ENCODE measurements at places on chromosomes 7 and 10. TPM values are rescaled to one million over a fixed set of nuclear protein-coding genes. Genes with fewer than 3 reads are reported as not detected.

- DNase-seq, result no peak
These were observed 99.6 kb upstream of the GLCCI1 start for GRCh38 chr7:7869036-7869435.

DNA sequence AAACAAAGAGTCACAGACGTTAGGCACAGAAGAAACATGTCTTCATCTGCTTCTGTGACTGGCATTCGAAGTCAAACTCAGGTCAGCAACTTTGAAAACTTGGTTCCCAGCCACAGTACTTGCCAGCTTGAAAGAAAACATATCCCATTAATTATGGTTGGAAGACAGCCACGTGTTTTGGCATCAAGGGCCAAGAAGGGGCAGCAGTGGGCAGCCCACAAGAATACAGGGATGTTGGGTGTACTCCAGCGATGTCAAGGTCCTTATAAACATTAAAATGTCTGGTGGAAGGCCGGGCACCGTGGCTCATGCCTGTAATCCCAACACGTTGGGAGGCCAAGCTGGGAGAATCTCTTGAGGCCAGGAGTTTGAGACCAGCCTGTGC, 29.5 kb downstream of the JCAD start:
- no peak for DNase-seq

DNA sequence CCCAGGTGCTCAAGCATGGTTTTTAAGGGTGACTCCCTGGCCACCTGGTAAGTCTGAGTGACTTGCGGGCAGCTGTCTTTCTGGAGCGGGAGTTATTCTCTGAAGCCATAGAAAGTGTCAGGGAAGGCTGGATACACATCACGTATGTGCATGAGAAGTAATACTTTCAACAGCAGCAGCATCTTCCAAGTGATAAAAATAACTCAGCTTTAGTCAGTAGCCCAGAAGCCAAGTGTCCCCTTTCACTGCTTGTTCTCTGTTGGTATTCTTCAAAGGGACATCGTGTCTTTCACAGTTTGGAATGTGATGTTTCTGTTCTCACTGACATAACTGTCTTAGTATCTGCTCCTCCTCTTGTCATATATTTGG, 97.6 kb downstream of the KIAA1217 start:
- peak; percentile 44 for DNase-seq

FAM237B gene
- polyA plus RNA-seq, result not detected

CHCHD1 gene
- polyA plus RNA-seq, result 34.0 TPM

MPP7 gene
- polyA plus RNA-seq, result 3.8 TPM

CACNA2D1 gene
- polyA plus RNA-seq, result 100 TPM

- DNase-seq, result no peak
These were observed 7.9 kb downstream of the PAXIP1 start for GRCh38 chr7:154994996-154995395.

VSTM2A gene
- polyA plus RNA-seq, result not detected

- DNase-seq, result no peak
These were observed 9.3 kb upstream of the OR6V1 start for GRCh38 chr7:143042790-143043271.

IL2RA gene
- 0.55 TPM for polyA plus RNA-seq

GRCh38 chr10:117555017-117555416, 12.5 kb downstream of the EMX2 start:
- DNase-seq, result no peak

GRCh38 chr7:97671571-97671970, 60.3 kb upstream of the TAC1 start:
- DNase-seq, result no peak

- DNase-seq, result peak; percentile 68
These were observed 46.9 kb upstream of the SEPTIN7 start for GRCh38 chr7:35753761-35754603.

- DNase-seq, result no peak
These were observed 1.1 kb upstream of the STEAP4 start for GRCh38 chr7:88307823-88308222.

DNA sequence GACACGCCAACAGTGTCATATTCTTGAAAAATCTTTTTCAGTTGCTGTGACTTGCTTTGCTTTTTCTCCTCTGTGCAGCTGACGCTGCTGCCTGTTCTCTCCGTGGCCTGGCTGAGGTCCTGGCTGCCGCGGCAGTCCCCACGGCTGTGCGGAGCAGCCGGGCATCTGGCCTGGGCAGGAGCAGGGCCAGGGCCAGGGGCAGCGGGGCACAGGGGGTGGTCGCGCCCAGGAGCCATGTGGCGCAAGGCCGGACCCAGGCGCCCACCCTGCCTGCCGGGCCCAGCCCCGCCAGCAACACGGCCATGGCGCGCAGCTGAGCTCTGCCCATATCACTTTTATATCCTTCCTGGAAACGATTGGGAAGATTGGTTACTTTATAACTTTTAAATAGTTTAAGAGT, 109.4 kb upstream of the ACBD5 start:
- no peak for DNase-seq

SFTPA2 gene
- 0.50 TPM for polyA plus RNA-seq

- no peak for DNase-seq
These were observed 83.0 kb downstream of the TAF3 start for GRCh38 chr10:7901256-7901655.

TAF3 gene
- 5.9 TPM for polyA plus RNA-seq

GRCh38 chr10:132355754-132356153, 23.8 kb downstream of the LRRC27 start:
- no peak for DNase-seq

DNA sequence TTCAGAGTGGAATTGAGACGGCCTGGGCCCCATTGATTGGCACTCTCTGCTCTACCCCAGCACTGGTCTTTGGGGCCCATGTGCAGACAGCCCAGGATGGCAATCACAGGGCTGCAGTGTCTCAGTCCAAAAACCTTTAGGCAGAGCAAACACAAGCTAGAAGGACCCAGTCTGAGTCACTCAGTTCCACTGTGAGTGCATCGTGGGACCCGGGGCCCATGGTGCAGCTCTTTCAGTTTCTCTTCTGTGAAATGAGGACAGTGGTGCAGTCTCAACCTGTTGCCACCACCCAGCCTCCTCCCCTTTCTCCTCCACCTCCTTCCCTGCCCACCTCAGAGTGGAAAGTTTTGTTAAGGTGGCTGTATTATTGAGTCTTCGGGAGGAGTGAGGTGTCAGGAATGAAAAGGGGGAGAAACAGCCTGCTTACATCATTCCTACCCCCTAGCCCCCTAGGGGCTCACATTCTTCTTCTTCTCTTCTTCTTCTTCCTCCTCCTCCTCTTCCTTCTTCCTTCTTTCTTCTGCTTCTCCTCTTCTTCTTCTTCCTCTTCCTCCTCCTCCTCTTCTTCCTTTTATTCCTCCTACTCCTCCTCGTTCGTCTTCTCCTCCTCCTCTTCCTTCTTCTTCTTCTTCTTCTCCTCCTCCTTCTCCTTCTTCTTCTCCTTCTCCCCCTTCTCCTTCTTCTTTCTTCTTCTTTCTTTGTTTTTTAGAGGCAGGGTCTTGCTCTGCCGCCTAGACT, 19.5 kb upstream of the CARD11 start:
- DNase-seq, result no peak

- DNase-seq, result no peak
These were observed 49.9 kb upstream of the CD36 start for GRCh38 chr7:80588591-80588990.

GRCh38 chr10:111706331-111706730, 477.2 kb downstream of the GPAM start:
- peak; percentile 7 for DNase-seq

GRCh38 chr10:75803816-75804552, 372.6 kb downstream of the LRMDA start:
- no peak for DNase-seq

CALY gene
- polyA plus RNA-seq, result 0.30 TPM

AZGP1 gene
- 1.3 TPM for polyA plus RNA-seq

DNA sequence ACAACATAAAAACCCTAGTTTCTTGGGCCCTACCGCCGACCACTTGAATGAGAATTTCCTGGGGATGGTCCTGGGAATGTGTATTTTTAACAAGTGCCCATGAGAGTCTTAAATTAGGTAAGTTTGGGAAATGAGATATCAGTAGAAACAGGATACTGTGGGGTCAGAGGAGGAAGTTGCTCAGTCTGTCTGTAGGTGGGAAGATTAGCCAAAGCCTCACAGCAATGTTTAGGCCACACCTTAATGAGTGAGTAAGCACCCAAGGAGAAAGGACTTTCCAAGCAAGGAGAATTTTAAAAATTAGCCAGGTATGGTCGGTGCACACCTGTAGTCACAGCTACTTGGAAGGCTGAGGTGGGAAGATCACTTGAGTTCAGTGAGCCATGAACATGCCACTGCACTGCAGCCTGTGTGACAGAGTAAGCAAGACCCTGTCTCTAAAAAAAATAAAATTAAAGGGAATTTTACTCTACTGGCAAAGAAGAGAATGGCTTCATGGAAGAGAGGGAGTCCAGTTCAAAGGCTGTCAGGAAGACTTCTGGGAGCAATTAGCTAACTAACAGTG, 31.9 kb downstream of the PAPSS2 start:
- DNase-seq, result no peak

CDK6 gene
- 62.1 TPM for polyA plus RNA-seq

DNA sequence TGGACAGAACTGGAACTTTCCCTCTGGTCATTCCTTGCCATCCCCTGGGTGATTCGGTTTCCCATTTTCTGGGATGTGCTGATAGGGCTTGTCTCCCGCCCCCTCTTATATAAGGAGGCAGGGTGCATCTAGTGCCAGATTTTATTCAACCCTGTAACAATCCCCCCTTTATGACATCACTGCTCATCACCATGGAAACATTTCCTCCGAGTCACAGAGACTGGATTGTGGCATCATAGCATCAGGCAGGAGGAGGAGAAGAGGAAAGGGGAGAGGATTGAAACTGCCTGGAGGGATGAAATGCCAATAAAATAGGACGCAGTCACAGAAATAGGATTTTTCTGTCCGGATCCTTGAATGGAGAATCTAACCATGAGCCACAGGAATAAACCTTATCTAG, 25.0 kb downstream of the SORCS3 start:
- no peak for DNase-seq

DNA sequence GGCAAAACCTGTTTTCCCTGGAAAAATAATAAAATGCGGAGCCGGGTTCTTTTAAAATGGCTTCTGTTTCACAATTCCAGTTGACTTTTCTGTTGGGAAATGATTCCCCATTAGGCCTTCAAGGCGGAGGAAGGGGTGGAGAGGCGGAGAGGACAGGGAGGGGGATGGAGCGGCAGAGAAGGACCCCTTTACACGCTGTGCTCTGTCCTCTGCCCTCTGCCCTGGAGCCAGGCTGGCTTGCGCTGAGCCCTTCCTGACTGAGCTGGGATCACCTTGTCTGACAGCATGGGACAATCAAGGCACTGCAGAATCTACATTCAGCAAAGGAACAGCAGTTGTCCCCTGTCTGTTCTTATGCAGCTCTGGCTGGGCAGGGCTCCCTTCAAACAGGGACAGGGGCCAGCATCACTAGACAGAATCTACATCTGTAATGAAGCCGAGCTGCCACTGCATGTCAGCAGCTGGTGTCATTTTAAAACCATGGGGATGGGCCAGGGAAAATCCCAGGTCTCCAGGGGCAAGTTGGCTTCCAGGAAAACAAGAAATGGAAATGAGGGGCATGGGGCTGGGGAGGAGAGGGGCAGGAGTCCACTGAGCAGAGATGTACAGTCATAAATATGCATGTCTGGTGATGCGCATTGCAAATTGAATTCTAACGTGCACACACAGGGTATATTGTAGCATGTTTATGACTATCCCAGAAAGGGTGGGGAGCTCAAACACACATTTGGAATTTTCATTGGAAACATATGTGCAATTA, 120.0 kb downstream of the MKX start:
- DNase-seq, result no peak

PRR15 gene
- 0.07 TPM for polyA plus RNA-seq

DNA sequence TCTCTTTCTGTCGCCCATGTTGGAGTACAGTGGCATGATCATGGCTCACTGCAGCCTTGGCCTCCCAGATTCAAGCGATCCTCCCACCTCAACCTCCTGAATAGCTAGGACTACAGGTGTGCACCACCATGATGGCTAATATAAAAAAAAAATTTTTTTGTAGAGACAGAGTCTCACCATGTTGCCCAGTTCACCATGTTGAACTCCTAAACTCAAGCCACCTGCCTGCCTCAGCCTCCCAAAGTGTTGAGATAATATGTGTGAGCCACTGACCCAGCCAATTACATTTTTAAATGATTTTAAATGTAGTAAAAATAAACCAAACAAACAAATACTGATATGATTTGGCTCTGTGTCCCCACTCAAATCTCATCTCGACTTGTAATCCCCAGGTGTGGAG, 101.7 kb upstream of the LEP start:
- DNase-seq, result no peak

YAE1 gene
- polyA plus RNA-seq, result 28.0 TPM

- peak; percentile 9 for DNase-seq
These were observed 78.3 kb downstream of the ATRNL1 start for GRCh38 chr10:115171392-115171960.

DNA sequence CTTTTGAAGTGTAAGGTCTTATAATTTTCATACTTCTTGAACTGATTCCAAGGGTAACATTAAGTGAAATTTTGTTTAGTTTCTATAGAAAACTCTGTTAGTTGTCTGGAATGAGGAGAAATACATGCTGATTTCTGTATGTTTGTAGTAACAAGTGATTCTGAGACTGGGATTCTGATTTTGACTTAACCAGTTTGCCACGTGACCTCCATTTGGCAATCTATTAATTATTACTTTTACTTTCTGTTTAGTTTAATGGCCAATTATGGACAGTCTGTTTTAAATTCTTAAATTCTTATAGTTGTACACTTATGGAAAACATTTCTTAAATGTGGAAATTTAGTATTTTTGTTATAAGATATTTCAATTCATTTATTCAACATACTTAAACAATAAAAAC, 163.1 kb downstream of the ADK start:
- DNase-seq, result no peak

GRCh38 chr10:71974489-71975021, 10.4 kb downstream of the CHST3 start:
- peak; percentile 61 for DNase-seq

PAX4 gene
- not detected for polyA plus RNA-seq

PPP1R3C gene
- 141 TPM for polyA plus RNA-seq

DNA sequence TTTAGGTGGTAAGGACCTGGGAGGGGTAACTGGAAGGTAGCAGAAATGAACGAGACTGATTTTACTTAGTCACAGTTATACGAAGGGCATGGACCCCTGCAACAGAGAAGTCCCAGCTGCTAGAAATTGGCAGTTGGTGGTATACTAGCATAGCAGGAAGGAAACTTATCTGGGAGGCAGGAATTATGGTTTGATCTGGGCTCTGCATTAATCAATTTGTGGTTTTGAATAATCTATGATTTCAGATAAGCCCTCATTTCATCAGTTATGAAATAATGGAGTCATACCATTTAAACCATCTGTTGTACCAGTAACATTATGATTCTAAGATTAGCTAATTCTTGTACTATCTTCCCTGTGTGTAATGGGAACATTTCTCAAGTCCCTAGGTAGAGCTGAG, 54.0 kb upstream of the TMEM229A start:
- DNase-seq, result no peak

DNA sequence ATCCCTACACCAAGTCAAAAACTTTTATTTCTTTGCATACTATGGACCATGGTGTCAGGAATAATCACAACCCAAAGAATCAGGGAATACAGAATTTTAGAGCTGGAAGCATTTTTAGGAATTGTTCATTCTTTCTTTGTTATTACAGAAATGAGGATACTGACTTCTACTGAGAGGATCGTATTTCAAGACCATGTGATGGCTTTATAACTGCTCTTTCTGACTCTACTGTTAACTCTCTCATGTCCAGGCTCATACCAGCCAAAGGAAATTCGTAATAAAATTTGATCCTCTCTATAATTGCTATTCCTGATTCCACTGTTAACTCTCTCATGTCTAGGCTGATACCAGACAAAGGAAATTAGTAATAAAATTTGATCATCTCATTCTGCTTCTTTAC, 1050.9 kb upstream of the C7orf33 start:
- DNase-seq, result no peak
